ENCODE measurements at places on chromosomes 7 and 10. TPM values are rescaled to one million over a fixed set of nuclear protein-coding genes. Genes with fewer than 3 reads are reported as not detected.

- H3K27me3 ChIP-seq = no peaks in the 10 kb centered on the region
- no peak overlapping the region for H3K27ac ChIP-seq
- H3K4me1 ChIP-seq = peaks cover 11% of the 10 kb centered on the region
- H3K36me3 ChIP-seq = no peaks in the 10 kb centered on the region
- H3K4me3 ChIP-seq = no peak overlapping the region
Observed at GRCh38 chr10:71221586-71222202, 9.3 kb downstream of the UNC5B start.

DNA sequence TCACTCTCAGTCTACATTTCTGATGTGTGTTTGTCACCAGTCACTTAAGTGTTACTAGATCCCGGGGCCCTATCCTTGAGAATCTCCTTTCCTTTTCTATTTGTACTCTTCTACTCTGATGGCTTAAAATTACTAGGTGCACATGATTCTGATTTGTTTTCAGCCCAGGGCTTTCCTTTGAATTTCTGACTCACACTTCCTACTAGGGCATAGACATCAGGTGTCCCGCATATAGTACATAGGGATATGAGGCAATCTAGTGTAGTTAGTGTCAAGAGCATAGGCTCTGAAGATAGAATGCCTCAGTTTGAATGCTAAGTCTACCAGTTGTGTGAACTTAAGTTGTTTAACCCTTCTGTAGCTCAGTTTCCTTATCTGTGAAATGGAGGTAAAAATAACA, 49.4 kb upstream of the LRRN3 start:
- H3K4me3 ChIP-seq = no peak overlapping the region
- H3K4me1 ChIP-seq = no peaks in the 10 kb centered on the region
- no peak for DNase-seq
- no peaks in the 10 kb centered on the region for H3K27me3 ChIP-seq

The CARD11 gene
- 233 TPM for total RNA-seq

- H3K27me3 ChIP-seq = no peaks in the 10 kb centered on the region
- peaks cover 20% of the 10 kb centered on the region for H3K4me1 ChIP-seq
- DNase-seq = no peak
- H3K27ac ChIP-seq = no peak overlapping the region
Observed at GRCh38 chr10:71378336-71379117, 18.2 kb upstream of the CDH23 start.

The MMP21 gene
- 0.85 TPM for total RNA-seq

GRCh38 chr7:27647046-27647445, 15.6 kb downstream of the HIBADH start:
- peaks cover 5% of the 10 kb centered on the region for H3K36me3 ChIP-seq
- no peaks in the 10 kb centered on the region for H3K27me3 ChIP-seq
- H3K4me1 ChIP-seq = no peaks in the 10 kb centered on the region
- no peak overlapping the region for H3K4me3 ChIP-seq

DNA sequence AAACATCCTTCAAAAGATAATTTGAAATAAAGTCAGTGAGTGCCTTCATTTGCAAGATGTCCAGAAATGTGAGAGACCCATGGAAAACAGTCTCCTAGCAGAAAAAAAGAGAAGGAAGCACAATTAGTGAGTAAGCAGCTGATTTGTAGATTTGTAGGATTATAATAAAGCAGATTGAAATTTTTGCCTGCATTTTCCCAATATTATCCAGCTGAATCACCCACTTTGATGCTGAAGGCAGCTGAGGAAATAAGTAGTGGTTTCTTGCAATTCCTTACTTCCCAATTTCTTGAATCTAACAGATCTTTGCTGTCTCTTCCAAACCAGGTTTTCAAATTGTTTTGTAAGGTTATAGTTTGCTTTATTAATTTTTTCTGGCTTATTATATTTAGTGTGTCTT, 181.4 kb downstream of the GNAT3 start:
- no peaks in the 10 kb centered on the region for H3K4me1 ChIP-seq
- H3K27ac ChIP-seq = no peak overlapping the region
- H3K4me3 ChIP-seq = no peak overlapping the region
- H3K36me3 ChIP-seq = no peaks in the 10 kb centered on the region

The STAG3 gene
- 5.0 TPM for total RNA-seq

- DNase-seq = no peak
- no peak overlapping the region for H3K27ac ChIP-seq
- peaks cover 19% of the 10 kb centered on the region for H3K4me1 ChIP-seq
- peaks cover under 1% of the 10 kb centered on the region for H3K27me3 ChIP-seq
- H3K4me3 ChIP-seq = no peak overlapping the region
Observed at GRCh38 chr10:3071405-3072198, 4.3 kb downstream of the PFKP start.

The OR2A12 gene
- total RNA-seq = not detected

GRCh38 chr10:23965880-23966279, 243.1 kb upstream of the KIAA1217 start:
- no peaks in the 10 kb centered on the region for H3K27me3 ChIP-seq
- no peaks in the 10 kb centered on the region for H3K4me1 ChIP-seq
- H3K36me3 ChIP-seq = no peaks in the 10 kb centered on the region
- DNase-seq = no peak
- H3K4me3 ChIP-seq = no peak overlapping the region
- no peak overlapping the region for H3K27ac ChIP-seq

- H3K4me3 ChIP-seq = no peak overlapping the region
- H3K4me1 ChIP-seq = no peaks in the 10 kb centered on the region
- H3K36me3 ChIP-seq = no peaks in the 10 kb centered on the region
- no peak overlapping the region for H3K27ac ChIP-seq
- H3K27me3 ChIP-seq = no peaks in the 10 kb centered on the region
Observed at GRCh38 chr10:76492026-76492425, 1060.6 kb downstream of the LRMDA start.

DNA sequence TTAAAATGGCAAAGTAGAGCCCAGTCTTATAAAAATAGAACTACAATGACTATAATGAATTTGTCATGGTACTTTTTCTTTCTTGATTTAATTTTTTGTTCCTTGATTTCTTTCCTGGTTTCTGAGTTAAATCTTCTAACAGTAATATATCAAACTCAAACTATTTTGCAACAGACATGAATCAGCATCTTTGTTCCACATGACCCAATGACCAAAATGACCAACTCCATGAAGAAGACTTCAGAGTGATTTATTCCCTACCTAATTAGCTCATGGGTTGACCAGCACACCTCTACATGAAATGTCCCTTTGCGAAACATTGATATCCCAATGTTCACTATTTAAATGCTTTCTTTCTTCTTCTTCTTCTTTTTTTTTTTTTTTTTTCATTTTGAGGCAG, 30.9 kb downstream of the NMT2 start:
- no peaks in the 10 kb centered on the region for H3K27me3 ChIP-seq
- H3K4me3 ChIP-seq = no peak overlapping the region
- peaks cover 32% of the 10 kb centered on the region for H3K36me3 ChIP-seq
- H3K4me1 ChIP-seq = peaks cover 6% of the 10 kb centered on the region
- H3K27ac ChIP-seq = no peak overlapping the region

- peaks cover 24% of the 10 kb centered on the region for H3K36me3 ChIP-seq
- no peak overlapping the region for H3K4me3 ChIP-seq
- DNase-seq = no peak
- no peaks in the 10 kb centered on the region for H3K27me3 ChIP-seq
- H3K4me1 ChIP-seq = no peaks in the 10 kb centered on the region
- H3K27ac ChIP-seq = no peak overlapping the region
Observed at GRCh38 chr7:27802999-27803398, 63.0 kb downstream of the TAX1BP1 start.

- H3K27me3 ChIP-seq = no peaks in the 10 kb centered on the region
- peak overlapping the region; percentile 56 for H3K27ac ChIP-seq
- peaks cover 54% of the 10 kb centered on the region for H3K4me1 ChIP-seq
- H3K36me3 ChIP-seq = peaks cover 66% of the 10 kb centered on the region
Observed at GRCh38 chr10:3775696-3776551, 9.1 kb downstream of the KLF6 start.

DNA sequence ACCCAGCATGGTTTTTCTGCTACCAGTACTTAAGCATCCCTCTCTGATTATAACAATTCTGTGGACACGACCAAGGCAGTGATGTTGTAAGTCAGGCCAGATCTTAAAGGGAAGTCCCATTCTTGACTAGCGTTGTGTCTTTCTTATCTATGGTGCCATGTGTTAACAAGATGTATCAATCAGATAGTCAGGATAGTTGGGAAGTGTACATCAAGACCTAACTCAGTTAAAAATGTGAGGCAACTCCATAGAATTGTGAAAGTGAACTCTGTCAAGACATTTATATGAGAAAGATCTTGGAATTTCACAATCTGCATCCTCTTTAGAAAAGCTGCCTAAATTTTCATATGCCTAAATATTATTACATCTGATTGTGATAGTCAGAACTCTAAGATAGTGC, 341.7 kb upstream of the SEMA3D start:
- H3K4me1 ChIP-seq = no peaks in the 10 kb centered on the region
- no peaks in the 10 kb centered on the region for H3K27me3 ChIP-seq
- H3K4me3 ChIP-seq = no peak overlapping the region
- H3K27ac ChIP-seq = no peak overlapping the region
- H3K36me3 ChIP-seq = no peaks in the 10 kb centered on the region
- no peak for DNase-seq

The PLAU gene
- total RNA-seq = 1.6 TPM

GRCh38 chr7:37467002-37467401, 18.3 kb upstream of the ELMO1 start:
- no peak overlapping the region for H3K27ac ChIP-seq
- no peaks in the 10 kb centered on the region for H3K36me3 ChIP-seq
- DNase-seq = no peak
- no peak overlapping the region for H3K4me3 ChIP-seq

The SLC18A3 gene
- not detected for total RNA-seq

DNA sequence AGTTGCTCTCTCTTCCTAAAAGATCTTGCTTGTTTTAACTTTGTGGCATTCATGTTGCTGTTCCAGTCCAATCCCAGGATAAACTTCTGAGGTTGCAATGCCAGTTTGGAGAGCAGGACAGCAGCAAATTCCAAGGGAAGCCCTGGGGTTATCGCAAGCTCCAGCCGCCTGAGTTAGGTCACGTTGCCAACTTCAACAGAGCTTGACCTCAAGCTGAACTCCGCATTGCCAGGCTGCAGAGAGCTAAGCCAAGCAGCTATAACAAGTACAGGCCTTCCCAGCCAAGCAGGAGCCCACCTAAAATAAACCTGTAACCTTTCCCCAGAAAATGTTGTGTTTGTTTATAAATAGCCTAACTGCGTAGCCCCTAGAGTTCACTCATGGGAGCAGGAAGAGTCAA, 138.9 kb upstream of the LYZL1 start:
- no peaks in the 10 kb centered on the region for H3K36me3 ChIP-seq
- no peak for DNase-seq
- no peaks in the 10 kb centered on the region for H3K27me3 ChIP-seq
- no peak overlapping the region for H3K27ac ChIP-seq
- no peak overlapping the region for H3K4me3 ChIP-seq

- no peaks in the 10 kb centered on the region for H3K4me1 ChIP-seq
- DNase-seq = no peak
- H3K27ac ChIP-seq = no peak overlapping the region
Observed at GRCh38 chr10:93173967-93174845, 100.5 kb downstream of the CYP26A1 start.

DNA sequence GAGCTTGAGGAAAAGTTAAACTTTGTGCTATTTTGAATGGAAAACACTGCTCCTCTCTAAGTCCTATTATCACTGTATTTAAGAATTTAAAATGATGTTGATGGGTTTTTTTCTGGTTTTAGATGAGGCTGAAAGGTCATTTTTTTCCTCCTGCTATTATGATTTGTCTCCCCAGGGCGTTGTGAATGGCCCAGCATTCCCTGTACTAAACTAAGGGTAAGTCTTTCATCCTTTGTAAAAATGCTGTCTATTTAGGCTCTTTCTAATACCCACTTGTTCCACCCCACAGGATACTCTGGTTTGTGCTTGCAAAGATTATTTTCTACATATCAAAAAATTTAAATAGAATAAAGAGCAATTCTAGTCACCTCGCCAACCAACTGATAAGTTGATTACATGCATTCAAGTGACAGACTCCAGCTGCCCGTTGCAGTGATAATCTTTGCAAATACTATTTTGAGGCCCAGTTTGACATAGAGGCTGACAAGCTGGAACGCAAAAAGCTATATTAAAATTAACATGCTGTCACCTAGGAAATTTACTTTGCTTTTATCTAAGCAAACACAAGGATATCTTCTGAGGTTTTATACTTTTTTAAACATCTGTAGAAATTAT, 222.3 kb upstream of the TMEM229A start:
- H3K27me3 ChIP-seq = no peaks in the 10 kb centered on the region
- no peak for DNase-seq
- H3K4me3 ChIP-seq = no peak overlapping the region
- no peak overlapping the region for H3K27ac ChIP-seq
- H3K36me3 ChIP-seq = no peaks in the 10 kb centered on the region
- no peaks in the 10 kb centered on the region for H3K4me1 ChIP-seq

GRCh38 chr7:91504919-91505318, 240.7 kb downstream of the FZD1 start:
- H3K4me1 ChIP-seq = no peaks in the 10 kb centered on the region
- H3K4me3 ChIP-seq = no peak overlapping the region
- no peak for DNase-seq
- no peak overlapping the region for H3K27ac ChIP-seq

GRCh38 chr10:110959379-110960332, 40.3 kb downstream of the SHOC2 start:
- H3K27me3 ChIP-seq = no peaks in the 10 kb centered on the region
- H3K27ac ChIP-seq = no peak overlapping the region
- no peaks in the 10 kb centered on the region for H3K4me1 ChIP-seq
- DNase-seq = no peak

- H3K36me3 ChIP-seq = no peaks in the 10 kb centered on the region
- H3K27ac ChIP-seq = no peak overlapping the region
- peaks cover 22% of the 10 kb centered on the region for H3K27me3 ChIP-seq
- peak overlapping the region; percentile 45 for H3K4me3 ChIP-seq
Observed at GRCh38 chr10:69802424-69803161, 887 bp downstream of the COL13A1 start.
